ENCODE measurements at places on chromosomes 7 and 10.
A peak's percentile ranks its signal among the peaks of the same experiment; 100 is the strongest.

GRCh38 chr7:119482671-119483070 lies 790.3 kb upstream of the KCND2 start:
- no peak for DNase-seq

DNA sequence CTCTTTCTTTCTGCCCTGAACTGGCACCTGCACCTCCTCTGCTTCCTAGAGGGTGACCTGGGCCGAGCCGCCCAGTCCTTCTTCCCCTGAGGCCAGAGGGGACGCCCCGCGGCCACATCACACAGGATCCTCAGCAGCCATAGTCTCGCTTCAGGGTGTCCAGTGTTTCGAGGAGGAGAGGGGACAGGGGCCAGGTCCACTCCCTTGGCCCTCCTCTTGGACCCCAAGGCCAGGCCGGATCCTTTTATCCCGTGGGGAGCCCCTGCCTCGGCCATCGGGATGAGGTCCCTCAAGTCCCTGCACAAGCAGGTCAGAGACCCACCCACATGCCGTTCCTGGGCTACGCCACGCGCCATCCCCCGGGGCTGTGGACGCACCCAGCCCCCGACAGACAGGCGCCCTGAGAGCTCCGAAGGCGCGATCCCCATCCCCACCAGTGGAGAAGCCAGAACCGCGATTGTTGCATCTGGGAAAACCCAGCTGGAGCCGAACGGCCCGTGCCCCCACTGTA lies 3.6 kb downstream of the BHLHA15 start:
- DNase-seq, result no peak

- DNase-seq, result no peak
These were observed 73.8 kb downstream of the OSBPL3 start for GRCh38 chr7:24905996-24906770.

- DNase-seq, result no peak
These were observed 10.2 kb downstream of the MYL10 start for GRCh38 chr7:101618916-101619315.

- peak; percentile 7 for DNase-seq
These were observed 81.8 kb downstream of the PTPN20 start for GRCh38 chr10:46992803-46993561.

DNA sequence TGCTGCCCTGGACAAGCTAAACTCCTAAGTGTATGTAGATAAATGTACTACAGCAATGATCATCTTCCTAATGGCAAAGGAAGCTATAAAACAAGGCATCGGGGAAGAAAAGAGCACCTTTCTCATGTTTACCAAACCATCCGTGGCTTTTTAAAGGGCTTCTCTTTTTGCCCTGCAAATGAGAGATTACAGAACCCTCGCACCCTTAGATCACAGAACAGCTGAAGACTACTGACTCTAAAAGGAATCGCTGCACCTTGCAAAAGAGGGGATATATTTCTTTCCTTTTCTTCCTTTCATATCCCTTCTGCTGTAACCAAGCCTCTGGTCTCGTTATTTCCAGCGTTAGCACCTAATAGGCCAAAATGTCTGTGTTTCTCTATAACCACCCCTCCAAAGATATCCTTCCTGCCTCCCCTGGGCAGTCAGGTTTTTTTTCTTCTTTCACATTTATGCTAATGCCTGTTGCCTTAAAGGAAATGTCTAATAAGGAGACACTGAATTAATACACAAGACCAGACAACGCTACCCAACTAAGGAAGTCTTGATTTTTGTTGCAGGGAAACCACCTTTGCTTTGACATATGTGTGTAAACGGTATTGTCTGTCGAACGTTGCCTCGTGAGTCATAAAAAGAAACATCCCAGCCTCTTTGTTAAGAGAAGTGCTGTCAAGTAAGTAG lies 10.5 kb downstream of the ST8SIA6 start:
- DNase-seq, result no peak
